ENCODE measurements at places on chromosomes 1 and 21.

- no peak for DNase-seq
Measured at GRCh38 chr1:156773607-156774006, 6.3 kb downstream of the PRCC start.

DNA sequence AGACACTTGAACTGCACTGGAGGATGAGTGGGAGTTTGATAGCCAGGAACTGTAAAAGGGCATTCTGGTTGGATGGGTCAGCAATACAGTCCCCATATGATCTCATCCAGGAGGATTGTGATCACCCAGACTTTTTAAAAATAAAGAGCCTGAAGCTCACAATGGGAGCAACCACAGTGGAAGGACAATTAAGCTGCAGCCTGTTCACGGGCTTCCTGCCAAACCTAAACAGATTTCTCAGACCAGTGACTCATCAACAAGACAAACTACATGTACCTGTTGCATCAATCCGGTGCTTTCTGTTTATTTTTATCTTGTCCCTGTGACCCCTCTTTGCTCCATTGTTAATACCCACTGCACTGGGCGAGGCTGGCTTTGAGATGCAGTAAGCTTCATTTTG is 52.3 kb downstream of the PAPPA2 start:
- peak; percentile 7 for DNase-seq

DNA sequence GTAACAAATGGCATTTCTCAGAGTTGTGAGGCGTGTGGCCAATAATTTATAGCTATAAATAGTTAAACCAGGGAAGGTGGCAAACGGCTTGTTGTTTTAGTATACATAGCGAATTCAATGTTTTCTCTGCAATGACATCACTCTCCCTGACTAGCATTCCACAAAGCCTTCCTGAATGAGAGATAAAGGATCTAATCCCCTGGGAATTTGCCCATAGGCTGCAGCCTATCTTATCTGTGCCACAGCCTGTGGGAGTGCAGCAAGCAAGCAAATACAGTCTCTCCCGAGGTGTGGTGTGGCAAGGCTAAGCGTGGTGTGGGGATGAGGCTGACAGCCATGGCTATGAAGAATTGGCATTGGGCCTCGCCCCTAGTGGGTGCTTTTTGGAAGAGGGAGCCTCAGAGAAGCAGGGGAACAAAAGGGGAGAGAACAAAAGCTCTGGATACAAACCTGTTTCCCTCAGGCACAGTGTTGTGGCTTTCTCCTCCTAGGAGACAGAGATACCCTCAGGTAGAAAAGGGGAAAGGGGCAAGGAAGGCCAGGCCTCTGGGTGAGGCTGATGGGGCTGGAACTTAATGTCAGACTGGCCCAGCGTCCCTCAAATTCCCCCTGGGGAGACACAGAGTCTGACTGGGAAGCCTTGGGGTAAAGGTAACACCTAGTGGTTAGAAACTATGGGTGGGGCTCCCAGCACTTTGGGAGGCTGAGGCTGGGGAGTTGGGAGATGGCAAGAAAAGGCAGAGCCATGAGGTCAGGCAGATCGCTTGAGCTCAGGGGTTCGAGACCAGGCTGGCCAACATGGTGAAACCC is 8.9 kb downstream of the TAGLN2 start:
- DNase-seq, result no peak

GRCh38 chr1:243705585-243705984 is 144.5 kb downstream of the AKT3 start:
- no peak for DNase-seq

GRCh38 chr1:17140279-17140678 is 21.0 kb upstream of the PADI2 start:
- DNase-seq, result no peak

DNA sequence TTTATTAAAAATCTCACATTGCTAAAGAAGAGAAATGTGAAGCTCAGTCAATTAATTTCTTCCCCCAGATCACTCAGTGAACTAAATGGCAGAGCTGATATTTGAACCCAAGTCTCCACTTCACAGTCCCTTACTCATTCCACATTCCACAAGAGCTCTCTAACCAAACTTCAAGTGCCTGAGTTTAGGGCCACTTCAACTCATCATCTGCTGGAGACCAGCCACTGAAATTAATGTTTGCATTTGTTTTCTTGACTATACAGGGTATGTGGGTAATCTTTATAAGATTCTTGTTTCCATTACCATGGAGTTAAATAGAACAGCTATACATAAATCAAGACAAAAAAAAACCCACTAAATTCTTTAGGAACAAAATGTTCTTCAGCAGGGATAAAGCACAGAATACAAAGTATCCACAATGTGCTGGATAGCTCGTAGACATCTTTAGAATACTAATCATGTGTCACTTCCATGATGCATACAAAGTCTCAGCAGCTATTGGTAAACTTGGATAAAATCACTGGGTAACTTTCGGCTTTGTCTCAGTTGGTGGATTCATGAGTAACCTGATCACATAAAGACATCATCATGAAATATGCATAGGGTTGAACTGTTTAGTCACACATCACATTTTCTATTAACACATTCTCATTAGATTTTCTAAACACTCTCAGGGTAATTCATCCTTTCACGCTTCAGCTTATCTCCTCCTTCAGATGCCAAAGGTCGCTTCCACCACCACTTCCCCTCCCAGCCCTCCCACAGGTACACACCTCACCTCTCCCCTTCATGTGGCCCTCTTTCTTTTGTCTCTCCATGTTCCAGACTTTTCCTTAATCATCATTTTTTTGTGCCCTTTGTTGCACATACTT is 89.8 kb downstream of the LRRC53 start:
- DNase-seq, result no peak

DNA sequence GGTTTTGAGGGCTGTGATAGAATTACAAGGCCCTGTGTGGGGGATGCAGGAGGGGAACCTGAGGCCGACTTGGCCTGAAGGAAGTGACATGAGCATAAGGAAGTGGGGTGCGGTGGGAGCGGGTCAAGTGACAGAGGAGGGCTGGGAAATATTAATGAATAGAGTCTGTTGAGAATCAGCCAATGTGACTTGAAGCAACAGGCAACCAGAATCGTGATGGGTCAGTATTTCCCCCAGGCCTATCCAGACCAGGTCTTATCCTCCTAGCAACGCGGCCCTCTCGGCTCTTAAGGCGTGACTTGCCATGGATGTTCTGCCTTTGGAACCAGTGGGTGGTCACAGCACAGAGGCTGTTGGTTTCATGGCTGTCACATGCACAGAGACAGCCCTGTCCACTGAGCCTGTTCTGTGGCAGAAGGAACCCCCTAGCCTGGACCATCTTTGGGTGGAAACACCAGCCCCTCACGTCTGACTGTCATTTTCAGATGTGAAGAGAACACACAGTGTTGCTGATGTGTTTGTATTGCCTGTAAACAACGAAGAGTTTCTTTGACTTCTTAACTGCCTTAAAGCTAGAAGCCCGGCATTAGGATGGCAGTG is 468.8 kb downstream of the CAMTA1 start:
- DNase-seq, result no peak

DNA sequence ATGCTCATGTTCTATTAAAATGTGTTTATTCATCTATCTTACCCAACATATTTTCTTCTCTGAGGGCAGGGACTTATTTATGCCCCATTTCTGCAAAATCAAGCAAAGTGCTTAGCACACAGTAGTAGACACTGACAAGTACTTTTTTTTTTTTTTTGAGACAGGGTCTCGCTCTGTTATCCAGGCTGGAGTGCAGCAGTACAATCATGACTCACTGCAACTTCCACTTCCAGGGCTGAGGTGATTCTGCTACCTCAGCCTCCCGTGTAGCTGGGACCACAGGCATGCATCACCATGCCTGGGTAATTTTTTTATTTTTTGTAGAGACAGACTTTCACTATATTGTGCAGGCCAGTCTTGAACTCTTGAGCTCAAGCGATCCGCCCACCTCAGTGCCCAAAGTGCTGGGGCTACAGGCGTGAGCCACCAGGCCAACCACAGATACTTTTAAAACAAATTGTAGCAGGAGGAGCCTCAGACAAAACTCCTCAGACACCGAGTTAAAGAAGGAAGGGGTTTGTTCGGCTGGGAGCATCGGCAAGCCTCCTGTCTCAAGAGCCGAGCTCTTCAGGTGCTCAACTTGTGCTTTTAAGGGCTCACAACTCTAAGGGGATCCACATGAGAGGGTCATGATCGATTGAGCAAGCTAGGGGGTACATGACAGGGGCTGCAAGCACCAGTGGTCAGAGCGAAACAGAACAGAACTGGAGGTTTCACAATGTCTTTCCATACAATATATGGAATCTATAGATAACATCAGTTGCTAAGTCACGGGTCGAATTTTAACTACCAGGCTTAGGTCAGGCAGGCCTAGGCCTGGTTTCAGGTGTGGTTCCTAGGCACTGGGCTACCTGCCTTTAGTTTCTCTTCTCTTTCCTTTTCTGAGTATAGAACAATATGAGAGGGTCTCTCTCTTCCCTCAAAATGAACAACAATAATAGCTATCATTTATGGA is 5.7 kb upstream of the TMEM167B start:
- no peak for DNase-seq

DNA sequence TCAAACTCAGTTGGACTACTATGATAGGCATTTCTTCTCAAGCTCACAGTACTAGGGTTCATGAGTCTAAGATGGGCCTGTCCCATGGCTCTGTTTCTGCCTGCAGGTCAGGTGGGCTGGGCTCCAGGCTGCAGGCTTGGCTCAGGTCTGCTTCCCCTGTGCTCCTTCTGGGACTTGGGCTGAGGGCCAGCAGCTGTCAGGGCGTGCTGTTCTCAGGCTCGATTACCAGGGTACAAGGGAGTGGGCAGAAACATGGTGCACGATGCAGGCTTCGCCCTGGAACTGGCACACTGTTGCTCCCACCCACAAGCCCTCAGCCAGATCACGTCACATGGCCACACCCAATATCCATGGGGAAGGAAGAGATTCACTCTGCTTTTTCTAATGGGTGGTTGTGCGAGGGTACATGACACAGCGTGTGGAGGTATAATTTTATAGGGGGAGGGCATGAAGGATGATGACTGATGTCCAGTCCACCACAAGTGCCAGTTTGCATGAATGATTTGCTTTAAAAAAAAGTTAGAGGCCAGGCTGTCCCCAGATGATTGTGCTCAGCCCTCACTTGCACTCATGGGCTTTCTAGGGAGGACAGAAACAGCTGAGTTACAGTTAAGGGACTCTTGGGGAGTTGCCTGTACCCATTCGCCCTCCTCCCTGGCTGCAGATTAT is 118.0 kb downstream of the ACTL8 start:
- DNase-seq, result no peak

GRCh38 chr1:229732061-229732460 is 106.0 kb downstream of the URB2 start:
- no peak for DNase-seq

GRCh38 chr1:73832276-73833181 is 365.4 kb downstream of the LRRIQ3 start:
- peak; percentile 49 for DNase-seq

DNA sequence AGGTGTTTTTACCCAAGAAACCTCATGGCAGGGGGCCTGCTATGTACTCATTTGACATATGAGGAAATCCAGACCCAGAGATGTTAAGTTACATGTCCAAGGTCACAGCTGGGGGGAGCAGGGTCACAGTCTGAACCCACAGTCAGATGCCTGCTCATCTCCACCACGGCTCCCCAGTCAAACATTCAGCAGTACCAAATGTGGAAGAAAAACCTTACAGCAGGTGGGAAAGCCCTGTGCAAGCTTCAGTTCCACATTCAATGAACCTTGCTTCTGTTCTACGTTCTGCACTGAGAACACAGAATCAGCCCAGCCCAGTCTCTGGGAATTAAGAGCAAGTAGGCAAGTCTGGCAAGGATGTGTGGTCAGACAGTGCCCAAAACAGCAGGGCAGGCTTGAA is 35.2 kb downstream of the LRP8 start:
- no peak for DNase-seq

DNA sequence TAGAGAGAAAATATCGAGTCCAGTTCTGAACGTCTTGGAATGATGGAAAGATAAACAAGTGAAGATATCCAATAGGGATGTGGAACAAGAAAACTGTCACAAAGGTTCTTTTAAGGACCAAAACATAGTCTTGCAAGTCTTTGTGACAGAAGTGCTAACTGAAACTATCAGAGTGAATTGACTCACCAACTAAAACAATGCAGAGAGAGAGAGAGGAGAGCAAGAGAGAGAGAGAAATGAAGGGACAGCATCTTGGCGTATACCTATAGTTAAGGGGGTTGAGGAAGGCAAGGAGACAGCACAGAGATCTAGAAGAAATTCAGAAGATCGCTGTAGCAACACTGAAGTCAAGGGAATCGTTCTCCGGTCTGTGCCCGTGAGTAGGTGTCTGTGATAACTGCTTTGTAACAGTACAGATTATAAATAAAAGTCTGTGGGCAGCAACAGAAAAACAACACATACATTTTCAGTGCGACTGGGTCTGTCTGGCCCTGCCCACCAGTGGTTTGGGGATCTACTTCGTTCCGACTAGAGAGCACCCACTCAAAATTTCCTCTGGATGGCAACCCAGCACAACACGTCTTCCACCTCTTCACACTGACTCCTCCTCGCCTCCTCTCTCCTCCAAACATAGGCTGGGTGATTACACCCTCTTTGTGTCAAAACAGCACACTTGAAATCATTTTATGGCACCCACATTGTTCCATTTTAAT is 4.8 kb upstream of the COA6 start:
- DNase-seq, result no peak

DNA sequence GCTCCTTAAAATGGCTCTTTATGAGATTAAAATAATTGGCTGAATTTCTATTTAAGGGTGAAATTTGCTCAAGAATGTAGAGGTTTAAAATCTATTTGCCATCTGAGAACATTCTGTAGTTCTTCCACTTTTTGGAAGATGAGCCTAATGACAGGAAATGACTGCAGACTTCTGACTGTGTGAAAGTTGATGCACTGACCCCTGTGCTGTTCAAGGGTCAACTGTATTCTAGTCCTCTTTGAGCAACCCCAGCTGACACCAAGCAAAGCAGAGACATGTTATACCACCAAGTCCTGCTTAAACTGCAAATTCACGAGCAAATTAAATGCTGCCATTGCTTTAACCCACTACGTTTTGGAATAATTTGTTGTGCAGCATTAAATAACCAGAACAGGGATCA is 26.6 kb downstream of the DDAH1 start:
- DNase-seq, result no peak

DNA sequence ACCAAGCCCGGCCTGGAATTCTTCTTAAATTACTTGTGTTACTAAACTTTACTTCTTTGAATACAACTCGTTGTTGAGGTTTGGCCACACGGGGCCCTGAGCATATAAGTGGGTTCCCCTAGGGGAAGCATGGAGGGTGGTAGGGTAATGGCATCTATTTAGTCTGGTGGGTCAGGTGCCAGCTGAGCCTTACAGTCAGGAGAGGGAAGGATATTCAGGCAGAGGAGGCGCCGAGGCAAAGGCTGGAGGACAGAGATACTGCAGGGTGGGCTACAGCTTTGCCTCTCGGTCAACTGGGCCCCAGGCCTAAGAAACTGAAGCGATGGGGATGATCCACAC is 424 bp upstream of the NECAP2 start:
- no peak for DNase-seq

DNA sequence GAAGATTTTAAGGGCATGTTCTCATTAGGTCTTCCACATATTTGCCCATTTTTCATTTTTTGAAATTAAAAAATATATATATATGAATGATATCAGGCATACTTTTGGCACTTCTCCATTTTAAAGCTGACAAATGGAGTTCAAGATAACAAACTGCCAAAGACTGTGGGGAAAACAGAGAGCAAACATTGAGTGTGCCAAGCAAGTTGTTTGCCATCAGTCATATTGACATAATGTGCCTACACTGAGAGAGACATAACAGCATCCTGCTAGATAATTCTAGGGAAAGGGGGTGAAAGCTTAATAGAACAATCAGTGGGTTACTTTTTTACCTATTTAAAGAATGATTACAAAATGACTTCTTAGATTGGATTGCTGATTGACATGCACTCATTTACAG is 529.4 kb upstream of the CXADR start:
- no peak for DNase-seq

Data from NCI-H1694 (cell line).